ENCODE measurements at places on chromosomes 5 and 9.

- no peak for DNase-seq
Measured at GRCh38 chr9:22919423-22919822, 472.8 kb downstream of the DMRTA1 start.

GRCh38 chr5:113512341-113512740, 1.2 kb upstream of the YTHDC2 start:
- no peak for DNase-seq

DNA sequence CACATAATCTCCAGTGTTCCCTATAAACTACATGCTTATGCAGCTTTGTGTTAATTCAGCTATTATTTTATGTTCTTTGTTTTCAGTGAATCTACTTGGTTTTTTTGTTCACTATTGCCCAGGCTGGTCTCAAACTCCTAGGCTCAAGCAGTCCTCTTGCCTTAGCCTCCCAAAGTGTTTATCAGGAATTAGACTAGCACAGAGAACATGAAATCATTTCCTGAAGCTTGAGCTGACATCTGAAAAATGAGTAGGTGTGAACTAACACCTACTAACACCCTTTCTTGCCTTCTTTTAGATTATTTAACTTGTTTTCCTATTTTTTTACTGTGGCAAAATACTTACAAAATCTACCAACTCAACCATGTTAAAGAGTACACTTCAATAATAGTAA, 25.0 kb downstream of the CENPP start:
- DNase-seq, result no peak

DNA sequence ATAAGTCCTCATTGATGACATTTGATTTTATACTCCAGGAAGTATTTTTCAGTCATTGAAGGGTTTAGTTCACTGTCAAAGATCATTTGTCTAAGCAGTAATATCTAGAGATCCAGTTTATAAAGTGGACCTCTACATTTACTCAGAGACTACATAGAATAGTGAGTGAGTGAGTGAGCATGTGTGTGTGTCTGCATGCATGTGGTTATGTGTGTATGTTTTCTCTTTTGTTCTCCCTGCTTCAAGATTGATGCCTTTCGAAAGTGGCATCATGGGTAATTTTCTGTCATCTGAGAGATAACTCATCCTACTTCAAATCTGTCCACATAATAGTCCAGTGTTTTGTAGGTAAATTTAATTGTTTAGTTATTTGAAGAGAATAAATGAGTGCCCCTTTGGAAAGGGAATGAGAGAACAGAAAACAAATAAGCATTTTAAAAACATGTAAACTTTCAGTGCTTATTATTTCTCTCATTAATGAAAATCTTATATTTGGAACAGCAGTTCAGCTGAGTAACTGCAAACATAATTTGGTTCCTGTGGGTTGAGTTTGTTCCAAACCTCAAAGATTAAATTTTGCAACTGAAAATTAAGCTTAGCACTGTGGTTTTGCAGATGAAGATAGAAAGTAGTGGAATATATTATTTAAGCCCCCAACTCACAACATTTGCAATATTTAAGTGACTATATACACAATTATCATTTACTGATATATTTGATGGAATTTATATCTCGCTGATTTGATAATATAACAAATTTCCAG, 1295.1 kb upstream of the C9orf72 start:
- no peak for DNase-seq

DNA sequence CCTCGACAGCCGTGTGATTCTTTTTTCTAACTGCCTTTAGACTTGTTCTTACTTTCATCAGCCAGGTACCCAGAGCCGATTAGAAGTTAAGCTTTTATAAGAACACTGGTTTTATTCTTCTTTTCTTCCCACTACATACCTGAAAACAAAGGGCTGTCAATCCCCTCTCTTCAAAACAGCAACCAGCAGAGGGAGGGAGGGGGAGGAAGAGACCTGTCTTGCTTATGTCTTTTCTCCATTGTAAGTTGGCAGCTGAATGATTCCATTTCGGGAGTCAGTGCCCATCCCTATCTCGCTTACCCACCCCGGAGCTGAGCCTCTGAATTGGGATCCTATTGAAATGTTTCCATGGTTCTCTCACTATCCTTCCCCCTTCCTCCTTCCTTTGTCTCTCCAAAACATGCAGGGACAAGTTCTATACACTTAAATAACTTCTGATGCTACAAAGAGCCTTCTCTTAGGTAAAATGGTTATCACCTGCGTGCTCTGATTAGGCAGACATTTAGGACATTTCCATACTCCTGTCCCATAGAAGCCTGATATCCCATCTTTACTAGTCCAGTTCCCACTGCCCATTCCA, 83.9 kb upstream of the WWC1 start:
- DNase-seq, result no peak

GRCh38 chr5:1885404-1885755, 2.7 kb upstream of the IRX4 start:
- DNase-seq, result no peak

DNA sequence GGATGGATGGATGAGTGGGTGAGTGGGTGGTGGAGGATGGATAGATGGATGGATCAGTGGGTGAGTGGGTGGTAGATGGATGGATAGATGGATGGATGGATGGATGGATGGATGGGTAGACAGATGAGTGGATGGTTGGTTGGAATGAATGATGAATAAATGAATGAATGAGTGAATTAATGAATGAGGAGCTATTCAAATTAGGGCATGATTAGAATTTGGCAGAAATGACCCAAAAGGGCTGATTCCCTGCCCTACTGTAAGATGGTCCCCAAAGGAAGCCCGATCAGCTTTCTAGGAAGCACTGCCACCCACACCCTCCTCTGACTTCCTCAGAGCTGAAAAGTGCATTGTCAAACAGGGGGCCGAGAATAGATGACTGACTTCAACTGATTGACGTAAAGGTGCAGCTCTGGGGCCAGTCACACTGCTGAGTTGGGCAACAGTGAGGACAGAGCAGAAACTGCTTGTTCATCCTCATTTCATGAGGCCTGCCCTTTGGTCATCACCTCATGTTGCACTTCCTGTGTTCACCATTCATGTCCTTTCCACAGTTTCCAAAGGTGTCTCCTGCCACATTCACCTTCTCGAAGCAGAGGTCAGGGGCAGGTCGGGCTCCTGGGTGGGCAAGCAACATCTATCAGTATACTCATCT, 34.3 kb downstream of the NIPAL4 start:
- no peak for DNase-seq

GRCh38 chr5:97528941-97529340, 345.9 kb upstream of the RIOK2 start:
- no peak for DNase-seq

DNA sequence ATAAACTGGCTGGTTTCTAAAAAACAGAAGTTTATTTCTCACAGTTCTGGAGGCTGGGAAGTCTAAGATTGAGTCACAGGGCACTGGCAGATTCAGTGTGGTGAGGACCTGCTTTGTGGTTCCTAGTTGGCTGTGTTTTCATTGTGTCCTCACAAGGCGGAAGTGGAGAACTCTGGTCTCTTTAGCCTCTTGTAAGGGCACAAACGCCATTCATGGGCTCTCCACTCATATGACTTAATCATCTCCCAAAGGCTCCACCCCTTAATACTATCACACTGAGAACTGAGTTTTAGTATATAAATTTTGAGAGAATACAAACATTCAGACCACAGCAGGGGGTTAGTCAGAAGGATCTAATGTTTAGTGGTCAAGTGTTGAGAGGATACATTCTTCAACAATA, 208.2 kb downstream of the SEC61B start:
- DNase-seq, result no peak

GRCh38 chr9:86716326-86716922, 230.9 kb downstream of the GAS1 start:
- DNase-seq, result no peak

DNA sequence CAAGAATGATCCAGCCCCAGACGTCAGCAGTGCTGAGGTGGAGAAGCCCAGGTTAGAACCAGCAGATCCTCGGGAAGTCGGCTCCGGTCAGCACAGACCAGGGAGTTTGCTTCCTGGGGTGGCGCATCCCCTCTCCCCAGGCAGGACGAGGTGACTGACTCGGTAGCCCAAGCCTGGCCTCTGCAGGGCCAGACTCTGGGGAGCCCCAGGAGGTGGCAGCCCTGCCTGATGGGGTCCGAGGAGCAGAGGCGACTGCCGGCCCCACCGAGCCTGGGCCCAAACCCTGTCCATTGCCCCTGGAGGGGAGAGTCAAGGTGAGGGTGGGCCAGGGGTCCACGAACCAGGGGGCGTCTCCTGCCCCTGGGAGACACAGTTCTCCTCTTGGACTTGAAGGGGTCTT, 52.9 kb upstream of the SARDH start:
- DNase-seq, result no peak

DNA sequence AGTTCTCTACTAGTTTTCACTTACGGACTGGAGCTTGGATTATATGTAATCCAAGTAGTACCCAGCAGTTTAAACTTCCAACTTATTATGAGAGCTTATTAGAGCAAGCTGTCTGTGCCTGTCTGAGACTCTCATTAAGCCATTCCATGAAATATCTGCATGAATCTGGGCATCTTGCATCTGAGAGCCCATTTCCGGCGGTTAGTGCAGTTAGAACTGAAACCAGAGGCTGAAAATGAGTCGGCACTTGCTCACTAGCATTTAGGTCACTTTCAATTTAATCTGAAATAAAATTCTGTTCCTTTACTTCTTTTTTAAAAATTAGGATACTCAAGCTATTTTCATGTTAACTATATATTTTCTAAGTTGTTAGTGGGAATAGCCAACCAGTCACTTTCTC, 102.2 kb downstream of the MEGF10 start:
- no peak for DNase-seq

DNA sequence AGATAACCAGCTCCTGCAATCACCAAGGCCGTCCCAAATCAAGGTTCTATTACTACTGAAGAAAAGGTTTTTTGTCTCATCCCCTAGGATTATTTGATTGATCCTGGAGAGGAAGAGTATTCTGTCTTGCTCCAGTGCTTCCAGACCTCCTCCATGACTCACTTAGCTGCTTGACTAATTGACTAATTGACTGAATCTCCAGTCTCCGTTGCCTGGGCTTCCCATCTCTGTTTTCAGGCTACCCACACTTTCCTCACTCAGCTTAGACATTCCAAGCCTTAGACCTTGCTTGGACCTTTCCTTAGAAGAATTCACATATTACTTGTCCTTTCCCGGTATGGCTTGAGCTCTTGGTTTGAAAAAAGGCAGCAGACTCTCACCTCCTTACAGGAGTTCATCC, 60.6 kb downstream of the FRMD3 start:
- DNase-seq, result no peak

GRCh38 chr9:92948632-92949031, 1.3 kb downstream of the FGD3 start:
- no peak for DNase-seq

DNA sequence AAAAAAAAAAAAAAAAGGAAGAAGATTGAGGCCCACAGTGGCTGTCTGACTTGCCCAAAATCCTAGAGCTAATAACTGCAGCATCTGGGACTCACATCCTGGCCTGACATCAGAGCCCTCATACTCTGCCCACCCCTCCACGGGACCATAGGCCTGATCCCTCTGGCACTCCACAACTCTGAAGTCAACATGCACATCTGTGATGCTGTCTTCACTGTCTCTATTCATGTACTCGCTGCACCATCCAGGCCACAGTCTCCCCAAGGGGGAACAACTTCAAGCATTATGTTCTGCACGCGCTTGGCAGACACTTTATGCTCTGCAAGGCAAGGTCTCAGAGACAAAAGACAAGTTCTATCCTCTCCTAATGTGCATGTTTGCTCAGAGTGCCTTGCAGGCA, 158.2 kb downstream of the SPOCK1 start:
- no peak for DNase-seq

- no peak for DNase-seq
Measured at GRCh38 chr5:119357270-119357669, 1.5 kb downstream of the TNFAIP8 start.

GRCh38 chr9:38060681-38061080, 8.3 kb downstream of the SHB start:
- DNase-seq, result no peak

DNA sequence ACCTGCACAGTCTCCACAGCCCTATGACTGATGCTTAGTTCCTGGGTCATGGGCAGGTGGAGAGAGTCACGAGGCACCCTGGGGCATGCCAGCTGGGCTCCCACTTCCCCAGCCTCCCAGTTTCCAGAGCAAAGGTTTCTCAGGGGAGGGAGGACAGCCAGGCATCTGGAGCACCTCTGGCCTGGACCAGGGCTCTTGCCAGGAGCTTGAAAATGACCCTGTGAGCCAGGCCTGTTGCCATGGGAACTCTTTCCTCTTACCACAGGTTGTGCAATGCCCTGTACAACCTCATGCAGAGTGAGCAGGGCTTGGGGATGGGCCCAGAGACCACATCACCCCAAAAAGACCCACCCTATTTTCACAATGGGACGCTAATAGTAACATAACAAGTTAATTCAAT, 113.1 kb downstream of the PSD2 start:
- no peak for DNase-seq

- no peak for DNase-seq
Measured at GRCh38 chr5:163893281-163893680, 387.9 kb downstream of the MAT2B start.

- DNase-seq, result no peak
Measured at GRCh38 chr9:7273575-7273974, 515.8 kb downstream of the KDM4C start.

DNA sequence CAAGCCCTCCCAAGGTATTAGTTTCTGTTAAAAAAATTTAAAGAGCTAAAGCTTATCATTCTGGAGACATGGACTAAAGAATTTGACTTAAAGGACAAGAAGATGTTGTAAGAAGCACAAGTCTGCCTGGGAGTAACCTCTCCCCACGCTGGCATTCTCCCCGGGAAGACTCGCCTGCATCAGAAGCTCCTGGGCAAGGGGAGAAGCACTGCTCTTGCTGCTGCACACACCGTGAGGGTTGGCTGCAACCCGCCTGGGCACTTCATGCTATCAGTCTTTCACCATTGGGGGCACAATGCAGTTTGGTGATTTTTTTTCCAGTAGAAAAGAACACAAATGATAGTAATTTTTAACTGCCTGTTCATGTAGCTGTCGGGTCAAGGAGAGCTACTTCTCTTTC, 192.5 kb upstream of the PANK3 start:
- DNase-seq, result no peak

GRCh38 chr5:175384724-175385552, 59.0 kb downstream of the DRD1 start:
- DNase-seq, result no peak

DNA sequence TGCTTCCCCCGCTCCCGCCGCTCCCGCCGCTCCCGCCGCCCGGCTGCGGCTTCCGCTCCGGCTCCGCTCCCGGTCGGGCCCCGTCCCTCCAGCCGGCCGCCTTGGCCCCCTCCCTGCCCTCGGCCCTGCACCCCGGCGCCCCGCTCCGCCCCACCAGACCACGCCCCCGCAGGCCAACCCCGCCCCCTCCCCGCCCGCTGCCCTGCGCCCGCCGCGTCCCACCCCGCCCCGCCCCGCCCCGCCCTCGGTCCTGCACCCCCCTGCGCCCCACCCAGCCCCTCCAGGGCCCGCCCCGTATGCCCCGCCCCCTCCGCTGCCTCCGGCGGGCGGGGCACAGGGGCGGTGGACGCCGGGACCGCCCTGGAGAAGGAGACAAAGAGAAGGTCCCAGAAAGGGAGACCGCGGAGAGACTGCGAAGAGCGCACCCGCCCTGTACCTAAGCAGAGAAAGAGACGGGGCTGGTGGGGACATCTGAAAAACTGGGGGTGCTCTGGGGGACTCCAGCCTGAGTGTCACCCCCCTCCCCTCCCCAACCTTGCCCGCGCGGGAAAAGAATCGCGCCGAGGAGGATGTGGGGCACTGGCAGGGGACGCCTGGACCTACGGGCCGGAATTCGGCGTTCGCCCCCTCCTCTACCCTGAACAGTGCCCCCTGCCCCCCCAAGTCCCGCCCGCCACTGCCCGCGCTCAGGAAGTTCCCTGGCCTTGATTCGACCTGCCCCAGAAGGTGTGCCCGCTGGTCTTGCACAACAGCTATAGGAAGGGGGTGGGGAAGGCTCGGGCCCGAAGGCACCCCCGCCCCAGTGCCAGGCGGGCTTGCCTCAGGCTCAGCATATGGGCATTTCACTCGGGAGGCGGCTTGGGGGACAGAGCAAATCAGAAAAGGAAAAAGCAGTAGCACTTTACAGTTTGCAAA, 42.8 kb upstream of the STXBP1 start:
- DNase-seq, result peak; percentile 59
